ENCODE measurements at places on chromosomes 1 and 21.

DNA sequence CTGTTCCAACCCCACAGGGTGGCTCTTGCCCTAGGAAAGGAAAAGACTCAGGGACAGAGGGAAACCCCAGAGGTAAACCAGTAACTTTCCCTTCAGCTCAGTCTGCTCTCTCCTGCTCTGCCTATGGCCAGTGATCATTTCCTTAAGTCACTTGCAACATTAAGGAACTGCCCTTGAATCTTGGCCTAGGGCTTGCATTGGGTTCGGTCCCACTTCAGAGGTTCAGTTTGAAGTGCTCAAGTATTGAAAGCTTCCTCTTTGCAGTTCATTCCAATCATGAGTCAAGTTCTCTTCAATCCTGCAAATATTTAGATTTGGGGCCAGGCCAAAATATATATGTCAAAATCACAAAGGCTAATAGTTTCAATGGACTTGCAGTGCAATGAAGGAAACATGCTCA lies 97.7 kb upstream of the IRF2BP2 start:
- no peak for DNase-seq

- no peak for DNase-seq
Observed at GRCh38 chr1:1285611-1286311, 5.5 kb downstream of the SCNN1D start.

- peak; percentile 58 for DNase-seq
Observed at GRCh38 chr1:246497331-246497915, 9.7 kb downstream of the SMYD3 start.

GRCh38 chr1:30605441-30605920 lies 117.9 kb downstream of the MATN1 start:
- no peak for DNase-seq

DNA sequence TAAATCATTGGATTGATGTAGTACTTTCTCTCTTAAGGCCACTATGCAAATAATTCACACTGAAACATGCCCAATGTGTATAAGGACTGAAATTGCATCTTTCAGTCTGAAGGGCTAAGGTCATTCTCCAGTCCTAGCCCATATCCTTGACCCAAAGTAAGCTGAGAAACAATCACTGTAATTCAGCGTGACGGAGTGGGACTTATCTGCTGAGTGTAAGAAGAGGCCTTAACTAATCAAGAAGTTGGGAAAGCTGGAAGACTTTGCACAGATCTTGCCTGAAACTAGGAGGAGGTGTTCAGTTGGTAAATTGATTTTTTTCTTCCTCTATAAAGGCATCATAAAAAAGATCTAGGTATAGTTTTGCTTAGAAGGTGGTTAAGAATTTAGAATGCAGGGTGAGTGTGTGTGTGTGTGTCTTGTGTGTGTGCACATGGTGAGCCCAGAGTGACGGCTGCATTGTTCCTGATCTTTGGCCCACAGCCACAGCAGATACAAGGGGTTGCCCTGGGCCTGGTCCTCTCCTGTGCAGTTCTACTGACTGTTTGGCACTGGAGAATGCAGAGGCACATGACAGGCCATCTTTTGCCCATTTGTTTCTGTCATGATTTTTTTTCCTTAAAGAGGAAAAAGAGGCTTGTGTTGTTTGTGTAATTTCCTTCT lies 13.3 kb upstream of the PPP2R5A start:
- no peak for DNase-seq

DNA sequence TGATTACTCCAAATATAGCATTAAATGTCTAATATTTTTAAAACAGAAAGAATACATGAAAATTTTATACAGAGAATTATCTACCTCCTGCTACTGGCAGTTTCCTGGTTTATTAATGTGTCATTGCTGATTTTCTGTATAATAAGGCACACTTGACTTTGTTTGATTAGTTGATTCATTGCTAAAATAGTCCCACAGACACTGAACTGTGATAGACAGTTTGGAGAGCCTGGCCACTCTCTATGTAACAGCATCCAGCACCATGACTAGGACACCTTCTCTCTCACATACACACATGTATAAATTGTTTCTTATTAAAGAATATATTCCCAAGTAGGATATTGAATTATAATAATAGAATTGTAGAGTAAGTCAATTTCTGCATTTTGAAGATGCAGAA lies 368.5 kb upstream of the SNX7 start:
- DNase-seq = no peak

- no peak for DNase-seq
Observed at GRCh38 chr1:15850471-15851001, 3.0 kb downstream of the SPEN start.

DNA sequence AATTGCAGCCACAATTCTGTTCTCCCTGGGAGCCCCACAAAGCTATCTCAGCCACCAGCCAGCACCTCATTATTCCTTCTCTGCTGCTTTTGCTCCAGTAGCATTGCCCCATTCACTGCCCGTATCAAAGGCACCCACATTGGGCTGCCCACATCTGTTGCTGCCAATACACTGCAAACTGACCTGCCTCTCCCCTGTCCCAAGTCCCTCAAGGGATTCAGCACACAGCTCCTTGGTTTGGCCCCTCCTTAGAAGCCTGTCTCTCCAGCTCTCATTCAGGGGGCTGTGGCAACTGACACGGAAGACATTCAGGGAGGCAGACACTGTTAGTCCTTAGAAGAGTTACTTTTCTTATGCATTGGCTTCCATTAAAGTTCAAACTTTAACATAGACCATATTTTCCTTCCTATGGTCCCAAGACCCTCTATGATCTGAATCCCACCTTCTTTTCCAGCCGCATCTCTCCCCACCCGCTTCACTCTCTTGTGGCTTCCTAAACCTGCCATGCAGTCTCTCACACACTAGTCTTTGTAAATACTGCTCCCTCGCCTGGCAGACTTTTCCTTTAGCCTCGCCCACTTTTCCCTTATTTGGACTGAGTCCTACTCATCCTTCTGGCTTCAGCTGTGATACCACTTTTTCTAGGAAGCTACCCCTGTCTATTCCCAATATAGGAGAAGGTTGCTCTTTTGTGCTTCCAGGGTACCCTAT lies 19.3 kb upstream of the KLHDC8A start:
- peak; percentile 16 for DNase-seq

DNA sequence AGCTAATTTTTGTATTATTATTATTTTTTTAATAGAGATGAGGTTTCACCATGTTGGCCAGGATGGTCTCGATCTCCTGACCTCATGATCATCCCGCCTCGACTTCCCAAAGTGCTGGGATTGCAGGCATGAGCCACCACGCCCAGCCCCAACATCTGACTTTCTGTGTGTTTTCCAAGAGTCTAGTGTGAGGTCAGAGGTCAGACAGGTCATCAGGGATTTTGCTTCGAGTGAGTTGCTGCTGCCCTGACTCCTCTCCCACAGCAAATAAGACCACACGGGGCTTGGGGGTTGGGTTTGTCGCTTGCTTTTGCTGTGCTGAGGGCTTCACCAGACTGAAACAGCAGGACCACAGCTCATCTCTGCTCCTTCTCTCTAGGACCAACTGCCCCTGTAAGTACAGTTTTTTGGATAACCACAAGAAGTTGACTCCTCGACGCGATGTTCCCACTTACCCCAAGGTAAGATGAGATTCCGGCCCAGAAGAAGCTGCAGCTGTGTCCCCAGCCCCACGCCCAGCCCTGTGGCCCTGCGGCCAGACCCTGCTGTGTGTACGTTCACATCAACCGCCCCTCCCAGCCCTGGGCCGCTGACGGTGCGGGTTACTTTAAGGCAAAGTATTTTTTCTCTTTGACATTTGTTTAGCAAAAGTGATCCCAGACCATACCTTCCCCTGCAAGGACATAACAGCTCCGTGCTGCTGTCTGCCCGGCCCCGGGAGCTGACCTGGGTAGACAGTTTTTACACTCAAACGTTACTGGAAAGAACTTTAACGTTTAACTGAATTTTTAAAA lies 97.5 kb downstream of the PDE9A start:
- no peak for DNase-seq
